Mammary microvascular endothelial cell (primary cell): ENCODE measurements at places on chromosomes 5 and 9. TPM values are rescaled to one million over a fixed set of nuclear protein-coding genes. Genes with fewer than 3 reads are reported as not detected.

HEMGN gene
- total RNA-seq, result not detected in 2 replicates

ACTL7B gene
- not detected in 2 replicates for total RNA-seq

CCNO gene
- 0.13 and 0.44 TPM in 2 replicates for total RNA-seq

CBY3 gene
- total RNA-seq, result not detected in 2 replicates

ANGPTL2 gene
- total RNA-seq, result 13.6 and 14.1 TPM in 2 replicates

ADGRD2 gene
- not detected in 2 replicates for total RNA-seq

OTP gene
- total RNA-seq, result not detected in 2 replicates

ELAVL2 gene
- total RNA-seq, result 0.64 and 1.1 TPM in 2 replicates

ZBTB26 gene
- total RNA-seq, result 1.2 and 1.8 TPM in 2 replicates

ZNF618 gene
- total RNA-seq, result 11.8 and 14.4 TPM in 2 replicates

RAB3C gene
- 0.27 and 1.4 TPM in 2 replicates for total RNA-seq

IL3 gene
- total RNA-seq, result not detected in 2 replicates

RETREG1 gene
- total RNA-seq, result not detected in 2 replicates

SUSD3 gene
- total RNA-seq, result 0.07 and 0.10 TPM in 2 replicates

ASPN gene
- total RNA-seq, result 0.07 TPM in 1 of 2 replicates, not detected in the other

ADAMTS12 gene
- total RNA-seq, result 0.10 TPM in 1 of 2 replicates, not detected in the other

RGS3 gene
- 117 and 143 TPM in 2 replicates for total RNA-seq

ERBIN gene
- 30.0 and 36.2 TPM in 2 replicates for total RNA-seq

FNBP1 gene
- 13.5 and 15.3 TPM in 2 replicates for total RNA-seq

RBM22 gene
- total RNA-seq, result 34.0 and 46.1 TPM in 2 replicates

FST gene
- 11.0 and 13.3 TPM in 2 replicates for total RNA-seq

WDR36 gene
- 26.4 and 34.4 TPM in 2 replicates for total RNA-seq

GNA14 gene
- 2.7 and 3.4 TPM in 2 replicates for total RNA-seq

CCDC180 gene
- total RNA-seq, result 0.64 and 1.4 TPM in 2 replicates

CD72 gene
- total RNA-seq, result not detected in 2 replicates

PFN3 gene
- total RNA-seq, result not detected in 2 replicates

IFNA13 gene
- not detected in 2 replicates for total RNA-seq

WNT8A gene
- total RNA-seq, result not detected in 2 replicates

PCDHB2 gene
- total RNA-seq, result 0.40 and 1.7 TPM in 2 replicates

FOXE1 gene
- not detected in 2 replicates for total RNA-seq

GBGT1 gene
- total RNA-seq, result 6.0 and 6.4 TPM in 2 replicates

ZNF879 gene
- total RNA-seq, result 2.0 and 2.7 TPM in 2 replicates

ZNF782 gene
- 1.4 and 70.8 TPM in 2 replicates for total RNA-seq

NTNG2 gene
- not detected in 2 replicates for total RNA-seq

UGT3A1 gene
- not detected in 2 replicates for total RNA-seq

DDX4 gene
- total RNA-seq, result not detected in 2 replicates

NIPAL4 gene
- not detected in 2 replicates for total RNA-seq

ZDHHC11B gene
- not detected in 2 replicates for total RNA-seq

CA9 gene
- not detected in 2 replicates for total RNA-seq

MAST4 gene
- 33.4 and 35.0 TPM in 2 replicates for total RNA-seq

RFESD gene
- total RNA-seq, result 0.69 and 3.1 TPM in 2 replicates

PTPRD gene
- 0.27 and 2.1 TPM in 2 replicates for total RNA-seq

PCDHB3 gene
- total RNA-seq, result 0.30 and 0.47 TPM in 2 replicates
